DND-41 (cell line): ENCODE measurements at places on chromosomes 5 and 9.

DNA sequence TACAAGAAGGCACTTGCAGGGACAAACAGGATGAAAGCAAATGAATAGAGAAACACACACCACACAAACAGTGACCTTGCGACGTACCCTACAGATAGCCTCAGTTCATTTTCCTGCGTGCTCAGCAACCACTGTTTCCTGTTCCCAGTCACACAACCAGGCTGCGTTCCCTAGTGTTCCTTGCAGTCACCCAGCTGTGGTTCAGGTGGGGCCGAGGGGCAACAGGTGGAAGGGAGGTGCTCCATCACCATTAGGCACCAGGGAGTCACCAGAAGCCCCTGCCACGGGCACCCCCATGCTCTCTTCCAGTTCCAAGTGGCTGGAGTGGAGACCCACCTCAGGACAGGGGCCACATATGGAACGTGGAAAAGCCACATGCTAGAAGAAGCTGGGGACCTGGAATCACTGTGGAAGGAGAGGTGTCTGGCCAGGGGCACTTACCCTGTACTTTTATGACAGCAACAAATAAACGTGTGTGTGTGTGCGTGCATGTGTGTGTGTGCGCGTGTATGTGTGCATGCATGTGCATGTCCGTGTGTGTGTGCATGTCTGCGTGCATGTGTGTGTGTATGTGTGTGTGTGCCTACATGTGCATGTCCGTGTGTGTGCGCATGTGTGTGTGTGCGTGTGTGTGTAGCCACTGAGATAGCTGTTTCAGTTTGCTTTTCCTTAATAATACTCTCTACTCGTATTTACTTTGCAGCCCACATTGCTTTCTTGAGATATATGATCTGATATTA is 18.8 kb upstream of the FCN2 start:
- no peak for DNase-seq
- no peaks in the 10 kb centered on the region for H3K36me3 ChIP-seq
- H3K27me3 ChIP-seq, result no peaks in the 10 kb centered on the region
- H3K4me1 ChIP-seq, result no peaks in the 10 kb centered on the region
- H3K27ac ChIP-seq, result no peak overlapping the region

GRCh38 chr5:168174376-168174775 is 117.1 kb upstream of the WWC1 start:
- H3K36me3 ChIP-seq, result no peaks in the 10 kb centered on the region
- H3K27me3 ChIP-seq, result no peaks in the 10 kb centered on the region
- H3K4me1 ChIP-seq, result no peaks in the 10 kb centered on the region
- H3K4me3 ChIP-seq, result no peak overlapping the region
- no peak overlapping the region for H3K27ac ChIP-seq

DNA sequence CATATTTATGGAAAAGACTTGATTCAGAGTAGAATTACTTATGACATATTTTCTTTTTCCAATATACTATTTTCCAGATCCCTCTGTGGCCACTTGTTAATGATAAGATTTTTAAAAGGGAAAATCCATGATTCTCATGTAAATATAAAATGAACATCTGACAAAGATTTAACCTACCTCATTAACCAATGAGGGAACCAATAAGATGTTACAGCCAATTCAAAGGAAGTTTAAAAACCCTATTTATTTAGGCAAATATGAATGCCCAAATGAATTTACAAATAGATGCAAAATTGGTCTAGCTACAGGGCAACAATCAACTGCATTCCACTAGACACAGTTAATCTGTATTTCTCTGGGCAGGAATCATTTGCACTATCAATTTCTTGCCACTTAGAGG is 226.8 kb downstream of the ADAMTSL1 start:
- no peaks in the 10 kb centered on the region for H3K36me3 ChIP-seq
- H3K27ac ChIP-seq, result no peak overlapping the region
- H3K4me3 ChIP-seq, result no peak overlapping the region
- H3K27me3 ChIP-seq, result no peaks in the 10 kb centered on the region
- H3K4me1 ChIP-seq, result no peaks in the 10 kb centered on the region

DNA sequence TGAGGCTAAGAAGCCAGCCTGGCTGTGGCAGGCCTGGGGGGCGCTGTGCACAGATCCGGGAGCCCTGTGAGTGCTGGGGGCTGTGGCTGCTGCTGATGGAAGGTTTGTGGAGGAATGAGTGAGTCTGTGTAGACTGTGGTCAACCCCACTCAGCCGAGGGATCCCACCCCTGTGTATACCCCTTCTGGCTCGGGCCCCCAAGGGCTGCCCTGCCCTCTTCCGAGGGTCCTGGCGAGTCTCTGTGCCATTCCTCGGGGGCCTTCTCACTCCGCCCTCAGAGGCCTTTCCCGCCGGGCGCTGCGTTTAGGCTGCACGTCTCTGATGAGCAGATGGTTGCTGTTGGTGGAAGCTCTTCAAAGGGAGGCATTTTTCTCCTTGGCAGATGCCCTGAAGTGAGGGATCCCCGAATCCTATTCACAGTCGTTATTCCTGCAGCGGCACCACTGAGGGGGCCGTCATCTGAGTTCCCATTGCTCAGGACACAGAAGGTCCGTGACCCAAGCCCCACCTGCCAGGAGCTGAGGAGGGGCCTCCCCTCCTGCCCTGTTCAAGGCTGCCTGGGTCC is 94.1 kb downstream of the RXRA start:
- no peak overlapping the region for H3K4me3 ChIP-seq
- H3K27ac ChIP-seq, result no peak overlapping the region
- H3K4me1 ChIP-seq, result no peaks in the 10 kb centered on the region
- no peak for DNase-seq
- H3K27me3 ChIP-seq, result no peaks in the 10 kb centered on the region
- no peaks in the 10 kb centered on the region; the same call in 1 of the 2 replicates for H3K36me3 ChIP-seq

- H3K27ac ChIP-seq, result no peak overlapping the region
- no peak for DNase-seq
Measured at GRCh38 chr5:159184858-159185381, 24.4 kb downstream of the RNF145 start.

DNA sequence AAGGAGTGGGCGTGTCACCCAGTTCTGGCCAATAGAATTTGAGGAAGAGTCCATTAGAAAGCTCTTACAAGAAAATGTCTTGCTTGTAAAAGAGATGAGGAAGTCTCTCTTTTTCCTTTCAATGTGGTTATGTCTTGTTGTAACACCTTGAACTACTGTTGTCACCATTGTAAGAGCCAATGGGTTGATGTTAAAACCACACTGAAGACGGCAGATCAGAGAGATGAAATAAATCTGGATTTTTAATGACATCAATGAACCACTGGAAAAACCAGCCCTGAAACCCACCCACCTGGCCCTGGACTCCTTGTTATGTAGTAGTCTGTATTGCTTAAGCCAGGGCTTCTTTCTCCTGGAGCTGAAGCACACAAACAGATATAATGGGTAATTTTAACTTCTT is 83.8 kb upstream of the ERCC6L2 start:
- no peak overlapping the region for H3K27ac ChIP-seq
- H3K4me3 ChIP-seq, result no peak overlapping the region
- no peaks in the 10 kb centered on the region for H3K4me1 ChIP-seq
- DNase-seq, result no peak

DNA sequence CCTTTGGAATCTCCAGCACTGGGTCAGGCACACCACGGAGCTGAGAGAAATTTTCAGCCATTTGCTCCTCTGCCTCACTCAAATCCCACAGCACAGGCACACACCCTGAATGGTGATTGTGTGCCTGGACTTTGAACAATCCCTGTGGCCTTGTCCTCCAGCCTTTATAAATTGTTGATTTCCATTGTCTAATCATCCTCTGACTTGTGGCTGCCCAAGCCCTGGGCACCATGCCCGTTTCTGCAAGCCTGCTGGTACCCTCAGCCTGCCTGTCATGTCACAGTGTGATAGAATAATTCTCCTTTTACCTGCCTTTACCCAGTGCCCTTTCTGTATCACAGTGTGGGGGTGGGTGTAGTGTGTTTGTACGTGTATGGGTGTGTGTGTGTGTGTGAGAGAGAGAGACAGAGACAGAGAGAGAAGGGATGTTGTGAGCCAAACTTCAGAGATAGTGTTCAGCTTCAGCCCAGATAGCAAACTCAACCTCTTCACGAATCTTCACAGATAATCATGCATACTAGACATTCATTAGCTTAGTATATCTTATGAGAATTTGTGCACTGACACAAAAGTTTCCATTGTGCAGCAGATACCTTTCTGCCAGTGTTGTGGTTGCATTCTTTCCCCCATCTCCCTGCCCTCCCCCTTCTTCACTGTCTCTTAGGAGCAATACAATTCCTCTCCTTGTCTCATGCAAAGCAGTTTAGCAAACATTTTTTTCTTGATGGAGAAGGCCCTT is 27.8 kb upstream of the SLC44A1 start:
- H3K4me1 ChIP-seq, result no peaks in the 10 kb centered on the region
- DNase-seq, result no peak
- no peaks in the 10 kb centered on the region for H3K27me3 ChIP-seq
- H3K4me3 ChIP-seq, result no peak overlapping the region

GRCh38 chr5:87069974-87070608 is 197.6 kb upstream of the RASA1 start:
- H3K4me1 ChIP-seq, result peaks cover 3% of the 10 kb centered on the region
- no peak overlapping the region for H3K27ac ChIP-seq
- no peaks in the 10 kb centered on the region for H3K27me3 ChIP-seq
- no peaks in the 10 kb centered on the region for H3K36me3 ChIP-seq
- H3K4me3 ChIP-seq, result no peak overlapping the region

- peak; percentile 49 for DNase-seq
- H3K27me3 ChIP-seq, result no peaks in the 10 kb centered on the region
- peak within 1 kb of the TSS; percentile 55 for H3K4me3 ChIP-seq
- H3K4me1 ChIP-seq, result peaks cover 40% of the 10 kb centered on the region
- peak within 1 kb of the TSS; percentile 44 for H3K27ac ChIP-seq
- no peaks in the 10 kb centered on the region for H3K36me3 ChIP-seq
Measured at GRCh38 chr9:112174965-112175795, at the start of gene SUSD1. Gene SUSD1 (minus strand): TSS chr9:112175297. CDS start chr9:112175235, 62 bp downstream.

- DNase-seq, result no peak
- no peak overlapping the region for H3K4me3 ChIP-seq
- H3K27ac ChIP-seq, result no peak overlapping the region
- H3K36me3 ChIP-seq, result no peaks in the 10 kb centered on the region
- no peaks in the 10 kb centered on the region for H3K27me3 ChIP-seq
Measured at GRCh38 chr9:2663461-2664173, 42.0 kb downstream of the VLDLR start.

- H3K27ac ChIP-seq, result no peak overlapping the region
- DNase-seq, result no peak
- H3K27me3 ChIP-seq, result peaks cover 4% of the 10 kb centered on the region
- H3K4me3 ChIP-seq, result no peak overlapping the region
Measured at GRCh38 chr9:99752417-99753109, 69.1 kb upstream of the NR4A3 start.

GRCh38 chr5:67214036-67214435 is 17.4 kb upstream of the CD180 start:
- 0 out of 2 replicates have a peak overlapping the region, but pooled peaks have one; percentile 11 for H3K27ac ChIP-seq
- H3K4me3 ChIP-seq, result no peak overlapping the region
- DNase-seq, result no peak
- H3K27me3 ChIP-seq, result no peaks in the 10 kb centered on the region

- DNase-seq, result no peak
- H3K36me3 ChIP-seq, result no peaks in the 10 kb centered on the region
- no peaks in the 10 kb centered on the region for H3K4me1 ChIP-seq
- no peaks in the 10 kb centered on the region for H3K27me3 ChIP-seq
Measured at GRCh38 chr9:134811673-134812342, 68.8 kb upstream of the FCN2 start.

DNA sequence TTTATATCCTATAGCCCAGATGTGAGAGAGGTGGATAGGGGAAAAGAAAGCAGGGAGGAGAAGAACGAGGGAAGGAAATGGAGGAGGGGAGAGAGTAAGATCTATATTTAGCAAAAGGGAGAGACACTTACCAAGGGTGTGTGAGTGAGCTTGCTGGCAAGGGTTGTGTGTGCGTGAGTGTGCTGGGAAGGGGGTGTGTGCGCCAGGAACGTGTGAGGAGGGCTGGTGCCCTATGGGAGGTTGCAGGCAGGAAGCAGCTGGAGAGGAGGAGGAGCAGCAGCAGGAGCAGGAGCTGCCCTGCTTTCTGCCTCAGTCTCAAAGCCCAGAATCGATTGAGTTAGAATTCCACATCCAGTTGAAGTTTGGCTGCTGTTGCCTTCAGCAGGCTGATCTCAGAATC is 148.3 kb upstream of the RUSC2 start:
- no peaks in the 10 kb centered on the region for H3K36me3 ChIP-seq
- H3K27me3 ChIP-seq, result peaks cover 19% of the 10 kb centered on the region
- H3K27ac ChIP-seq, result no peak overlapping the region
- H3K4me3 ChIP-seq, result no peak overlapping the region
- H3K4me1 ChIP-seq, result no peaks in the 10 kb centered on the region

DNA sequence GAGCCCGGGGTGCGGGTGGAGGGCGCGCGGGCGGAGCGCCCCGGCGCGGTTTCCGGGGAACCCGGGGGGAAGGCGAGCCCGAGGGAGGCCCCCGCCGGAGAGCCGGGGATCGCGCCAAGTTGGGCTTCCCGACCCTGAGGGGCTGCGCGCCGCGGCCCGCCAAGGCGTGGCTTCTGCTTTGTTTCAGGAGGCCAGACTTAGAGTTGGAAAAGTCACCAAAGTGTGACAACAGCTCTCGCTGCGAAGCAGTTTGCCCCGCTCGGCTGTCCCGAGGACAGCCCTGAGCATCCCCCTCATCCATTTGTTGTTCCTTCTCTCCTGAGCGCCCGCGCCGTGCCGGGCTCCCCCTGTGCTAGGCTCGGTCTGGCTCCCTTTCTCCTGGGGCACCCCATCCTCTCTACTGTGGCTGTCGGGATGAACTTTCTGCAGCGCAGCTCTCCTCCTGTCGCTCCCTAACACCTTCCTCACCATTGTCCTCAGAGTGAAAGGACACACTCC is 410 bp downstream of the GLIPR2 start:
- H3K27ac ChIP-seq, result no peak overlapping the region
- H3K4me3 ChIP-seq, result peak overlapping the region; percentile 29; the same call in 1 of the 2 replicates
- DNase-seq, result peak; percentile 40
- peaks cover 41% of the 10 kb centered on the region for H3K4me1 ChIP-seq
- H3K27me3 ChIP-seq, result peaks cover 32% of the 10 kb centered on the region

DNA sequence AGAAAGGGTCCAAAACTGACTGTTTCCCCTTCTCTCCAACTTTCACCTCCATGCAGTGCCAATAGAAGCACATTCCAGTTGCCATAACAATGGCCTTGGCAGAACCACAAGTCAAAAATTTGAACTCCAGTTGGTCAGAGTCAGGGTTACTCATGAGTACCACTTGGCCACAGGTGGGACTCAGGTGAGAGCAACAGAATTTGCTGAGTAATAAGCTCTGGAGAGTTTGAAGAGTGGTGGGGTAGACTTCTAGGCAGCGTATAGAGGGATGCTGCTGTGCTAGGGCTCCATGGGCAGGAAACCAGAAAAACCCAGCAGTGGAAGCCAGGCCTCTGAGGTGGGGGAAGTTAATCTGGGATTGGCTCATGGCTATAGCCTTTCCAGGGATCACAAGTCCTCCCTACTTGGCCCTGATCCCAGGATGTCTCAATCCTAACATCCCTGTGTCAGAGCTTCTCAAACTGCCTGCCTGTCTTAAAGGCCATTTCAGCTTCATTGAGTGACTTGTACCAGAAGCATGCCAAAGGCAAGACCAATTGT is 30.2 kb downstream of the SNX18 start:
- no peak for DNase-seq
- H3K4me3 ChIP-seq, result no peak overlapping the region
- peaks cover 4% of the 10 kb centered on the region; the same call in 1 of the 2 replicates for H3K36me3 ChIP-seq
- no peaks in the 10 kb centered on the region for H3K4me1 ChIP-seq
- no peak overlapping the region for H3K27ac ChIP-seq
- H3K27me3 ChIP-seq, result no peaks in the 10 kb centered on the region

GRCh38 chr5:14737291-14737690 is 72.8 kb downstream of the OTULIN start:
- H3K36me3 ChIP-seq, result peaks cover 69% of the 10 kb centered on the region
- H3K4me3 ChIP-seq, result no peak overlapping the region
- H3K4me1 ChIP-seq, result peaks cover 13% of the 10 kb centered on the region
- no peaks in the 10 kb centered on the region for H3K27me3 ChIP-seq
- DNase-seq, result no peak

- no peaks in the 10 kb centered on the region for H3K36me3 ChIP-seq
- peaks cover 4% of the 10 kb centered on the region; the same call in 1 of the 2 replicates for H3K4me1 ChIP-seq
- H3K4me3 ChIP-seq, result no peak overlapping the region
- H3K27ac ChIP-seq, result no peak overlapping the region
- H3K27me3 ChIP-seq, result no peaks in the 10 kb centered on the region
Measured at GRCh38 chr5:172849606-172850453, 15.8 kb downstream of the ERGIC1 start.
